ENCODE measurements at places on chromosomes 7 and 10.

GRCh38 chr7:122457969-122458368, 153.4 kb upstream of the FEZF1 start:
- no peak for DNase-seq

DNA sequence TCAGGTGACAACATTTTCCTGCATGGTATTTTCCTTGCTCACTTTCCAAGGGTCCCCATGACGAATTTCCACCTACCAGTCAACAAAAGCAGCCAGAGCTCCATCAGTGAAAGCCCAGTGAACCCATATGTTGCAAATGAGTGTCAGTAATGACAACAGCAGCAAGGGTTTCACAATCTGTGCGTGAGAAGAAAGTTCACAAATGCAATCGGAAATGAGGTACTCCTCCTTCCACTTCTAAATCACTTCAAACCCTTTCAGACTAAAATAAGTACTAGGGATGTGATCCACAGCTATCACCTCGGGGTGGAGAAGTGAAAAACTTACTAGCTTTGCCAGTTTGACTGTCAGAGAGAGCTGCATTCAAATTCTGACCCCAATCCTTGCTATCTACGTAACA, 55.6 kb upstream of the BET1 start:
- no peak for DNase-seq

DNA sequence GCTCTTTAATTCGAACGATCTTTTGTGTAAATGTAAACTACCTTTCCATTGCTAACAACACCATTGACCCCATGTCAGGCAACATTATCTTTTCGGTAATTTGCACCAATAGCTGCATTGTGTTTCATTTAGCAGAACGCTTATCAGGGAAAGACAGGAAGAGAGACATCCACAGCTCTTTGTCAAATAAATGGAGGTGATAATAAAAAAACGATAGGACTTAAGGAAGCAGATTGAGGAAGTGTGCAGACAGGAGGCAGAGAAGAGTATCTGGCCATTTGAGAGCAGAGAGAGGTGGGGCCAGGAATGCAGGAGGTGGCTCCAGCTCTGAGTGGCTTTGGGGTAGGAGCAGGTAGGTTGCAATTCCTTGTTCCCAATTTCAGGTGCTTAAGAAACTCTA, 37.5 kb upstream of the ADARB2 start:
- DNase-seq: no peak

GRCh38 chr7:107467972-107468371, 1.9 kb upstream of the GPR22 start:
- DNase-seq: no peak

DNA sequence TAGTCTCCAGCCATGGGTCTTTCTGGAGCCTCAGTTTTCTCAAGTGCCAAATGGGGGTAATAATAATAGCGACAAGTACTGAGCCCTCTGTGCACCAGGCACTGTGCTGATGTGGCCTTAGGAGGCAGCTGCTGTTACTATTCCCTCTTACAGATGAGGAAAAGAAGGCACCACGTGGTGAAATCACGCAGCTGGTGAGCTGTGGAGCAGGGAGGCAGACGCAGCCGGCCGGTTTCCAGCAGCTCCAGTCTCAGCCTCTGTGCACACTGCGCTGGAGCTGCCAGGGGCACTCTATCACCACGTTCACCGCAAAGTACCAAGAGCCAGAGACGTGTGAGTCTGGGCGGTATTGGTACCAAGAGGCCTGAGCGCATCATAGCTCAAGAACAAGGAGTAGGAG, 9.6 kb downstream of the PYROXD2 start:
- no peak for DNase-seq

DNA sequence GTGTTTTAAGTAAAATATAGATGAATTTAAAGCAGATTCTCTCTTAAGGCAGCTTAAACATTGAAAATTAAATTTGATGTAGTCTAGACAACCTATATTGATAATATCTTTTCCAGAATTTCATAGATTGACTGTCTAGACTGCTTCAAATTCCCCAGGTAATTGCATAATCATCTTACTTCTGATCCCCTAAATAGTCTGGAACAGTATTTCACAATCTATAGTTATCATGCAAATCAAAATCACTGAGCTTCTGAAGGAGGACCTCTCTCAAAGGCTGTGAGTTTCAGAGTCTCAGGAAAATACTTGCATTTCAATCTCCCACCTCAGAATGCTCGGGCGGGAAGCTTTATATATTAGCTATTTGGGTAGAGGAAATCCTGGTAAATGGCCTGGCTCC, 87.3 kb downstream of the SEMA3A start:
- DNase-seq: no peak

DNA sequence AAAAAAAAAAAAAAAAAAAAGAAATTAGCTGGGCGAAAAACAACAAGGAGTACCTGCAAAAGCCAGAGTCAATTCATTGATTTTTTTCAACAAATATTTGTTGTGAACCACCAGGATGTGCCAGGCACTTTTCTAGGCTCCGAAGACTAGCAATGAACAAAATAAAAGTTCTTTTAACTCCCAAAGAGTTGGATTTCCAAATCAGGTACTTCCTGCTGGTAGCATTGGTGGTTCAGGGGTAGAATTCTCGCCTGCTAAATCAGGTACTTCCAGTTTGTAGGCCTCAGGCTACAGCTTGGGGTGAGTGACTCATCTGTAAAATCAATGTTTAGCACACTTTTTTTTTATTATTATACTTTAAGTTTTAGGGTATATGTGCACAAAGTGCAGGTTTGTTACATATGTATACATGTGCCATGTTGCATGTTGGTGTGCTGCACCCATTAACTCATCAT, 10.9 kb downstream of the PPA1 start:
- DNase-seq: no peak

- DNase-seq: no peak
Observed at GRCh38 chr7:117324960-117325359, 2.1 kb upstream of the WNT2 start.

DNA sequence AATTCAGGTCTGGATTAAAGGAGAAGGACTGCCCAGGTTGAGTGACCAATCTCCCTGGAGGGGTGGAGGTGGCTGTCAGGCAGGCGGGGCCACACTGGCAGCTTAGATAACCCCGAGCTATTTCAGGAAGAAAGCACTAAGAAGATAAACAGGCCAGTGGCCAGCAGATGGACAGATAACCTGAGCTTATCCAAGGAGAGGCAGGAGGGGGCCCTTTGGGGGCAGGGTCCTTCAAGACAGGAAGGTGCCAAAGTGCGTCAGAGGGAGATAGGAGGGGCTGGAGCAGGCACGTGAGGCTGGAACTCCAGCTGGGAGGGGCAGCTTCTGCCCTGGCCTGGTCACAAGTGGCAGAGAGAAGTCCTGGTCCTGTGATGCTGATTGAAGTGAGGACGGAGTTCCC, 29.8 kb upstream of the PODXL start:
- no peak for DNase-seq

DNA sequence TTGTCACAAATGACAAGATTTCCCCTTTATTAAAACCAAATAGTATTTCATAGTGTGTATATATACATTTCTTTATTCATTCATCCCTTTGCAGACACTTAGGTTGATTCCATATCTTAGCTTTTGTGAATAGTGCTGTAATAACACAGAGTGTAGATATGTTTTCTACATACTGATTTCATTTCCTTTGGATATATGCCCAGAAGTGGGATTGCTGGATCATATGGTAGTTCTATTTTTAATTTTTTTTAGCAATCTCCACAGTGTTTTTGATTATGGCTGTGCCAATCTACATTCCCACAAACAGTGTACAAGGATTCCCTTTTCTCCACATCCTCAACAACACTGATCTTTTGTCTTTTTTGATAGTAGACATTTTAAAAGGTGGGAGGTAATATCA, 46.4 kb downstream of the CSTF2T start:
- no peak for DNase-seq

DNA sequence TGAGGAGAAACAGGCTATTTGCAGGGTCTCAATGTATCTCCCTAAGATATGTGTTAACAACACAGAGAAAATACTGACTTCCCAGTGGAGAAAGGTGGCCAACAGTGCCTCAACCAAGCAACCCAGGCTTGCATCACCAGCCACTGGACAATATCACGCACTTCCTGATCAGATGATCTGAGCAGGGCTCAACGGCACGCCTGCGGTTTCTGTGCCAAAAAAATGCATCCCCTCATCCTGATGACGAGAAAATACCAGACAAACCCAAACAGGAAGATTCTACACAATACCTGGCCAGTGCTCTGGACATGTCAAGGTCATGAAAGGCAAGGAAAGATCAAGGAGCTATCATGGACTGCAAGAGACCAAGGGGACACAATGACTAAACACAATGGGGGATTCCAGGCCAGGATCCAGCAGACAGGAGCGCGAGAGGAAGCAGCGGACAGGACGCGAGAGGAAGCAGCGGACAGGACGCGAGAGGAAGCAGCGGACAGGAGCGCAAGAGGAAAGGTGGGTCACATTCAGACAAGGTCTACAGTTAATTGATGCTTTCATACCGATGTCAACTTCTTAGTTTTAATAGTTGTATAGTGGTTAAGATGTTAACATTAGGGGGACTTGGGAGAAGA, 51.1 kb downstream of the GNA12 start:
- no peak for DNase-seq

DNA sequence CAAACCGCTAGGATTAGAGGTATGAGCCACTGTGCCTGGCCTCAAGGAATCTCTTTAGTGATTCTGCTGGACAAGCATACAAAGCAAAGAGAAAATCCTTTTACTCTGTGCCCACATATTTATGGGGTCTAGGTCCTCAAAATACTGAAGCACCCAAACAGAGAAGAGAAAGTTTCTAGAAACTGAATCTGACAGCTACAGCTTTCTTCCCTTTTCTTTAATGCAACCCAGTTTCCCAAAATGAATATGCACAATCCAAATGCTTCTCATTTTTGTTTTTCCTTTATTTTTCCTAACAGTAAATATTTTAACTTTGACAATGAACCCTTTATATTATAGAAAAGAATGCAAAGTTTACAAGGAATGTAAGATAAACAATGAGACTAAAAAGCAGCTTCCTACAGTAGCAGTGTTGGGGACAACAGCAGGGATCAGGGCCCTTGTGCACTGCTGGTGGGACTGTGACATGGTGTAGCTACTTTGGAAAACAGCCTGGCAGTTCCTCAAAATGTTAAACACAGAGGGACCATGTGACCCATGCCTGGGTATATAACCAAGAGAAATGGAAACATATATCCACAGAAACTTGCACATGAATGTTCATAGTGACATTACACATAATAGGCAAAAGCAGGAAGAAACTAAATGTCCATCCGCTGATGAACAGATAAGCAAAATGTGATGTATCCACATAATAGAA, 325.2 kb downstream of the PRPF18 start:
- DNase-seq: no peak

- no peak for DNase-seq
Observed at GRCh38 chr7:51308696-51309095, 7.9 kb downstream of the COBL start.

- no peak for DNase-seq
Observed at GRCh38 chr10:10796061-10796773, 221.5 kb upstream of the CELF2 start.

Data from SIG-M5 (cell line).